AG08396 (cell line): ENCODE measurements at places on chromosomes 12 and 14.

- DNase-seq = no peak
These were observed 35.4 kb upstream of the NAP1L1 start for GRCh38 chr12:76119887-76120286.

- peak; percentile 61 for DNase-seq
These were observed 366.7 kb downstream of the BTG1 start for GRCh38 chr12:91778938-91779400.

GRCh38 chr12:128314611-128315010 is 47.6 kb downstream of the TMEM132C start:
- no peak for DNase-seq

DNA sequence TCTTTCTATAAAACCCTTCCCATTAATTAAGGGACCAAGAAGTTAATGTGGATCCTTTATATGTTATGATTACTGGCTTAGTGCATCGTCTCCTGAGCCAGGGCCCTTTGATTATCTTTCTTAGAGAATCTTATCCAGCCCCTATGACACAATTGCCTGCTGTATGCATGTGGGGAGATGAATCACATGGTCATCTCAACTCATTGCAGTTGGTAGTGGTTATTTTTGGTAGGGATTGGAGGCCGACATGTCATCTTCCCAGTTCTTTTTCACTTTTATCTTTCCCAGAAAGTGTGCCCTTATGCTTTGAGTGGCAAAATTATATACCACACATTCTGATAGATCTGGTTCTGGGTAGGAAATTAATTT is 26.0 kb downstream of the ZNF664 start:
- DNase-seq = peak; percentile 44

- DNase-seq = peak; percentile 85
These were observed 22.9 kb downstream of the VDR start for GRCh38 chr12:47881826-47882427.

DNA sequence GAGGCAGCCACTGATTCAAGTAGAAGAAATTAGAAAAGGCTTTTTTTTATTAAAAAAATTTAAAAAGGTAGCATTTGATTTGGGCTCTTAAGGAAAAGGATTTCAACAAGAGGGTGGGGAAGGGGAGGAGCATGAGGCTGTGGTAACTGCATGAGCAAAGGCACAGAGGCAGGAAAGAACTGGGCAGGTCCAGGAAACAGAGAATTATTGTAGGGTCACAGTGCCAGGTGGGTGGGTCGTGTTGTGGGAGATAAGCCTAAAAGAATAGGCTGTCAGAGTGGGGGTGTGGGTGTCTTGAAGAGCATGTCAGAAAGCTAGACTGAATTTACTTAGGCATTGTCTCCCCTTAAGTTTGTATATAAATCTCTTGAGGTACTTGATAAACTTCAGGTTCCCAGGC is 7.8 kb downstream of the LIMA1 start:
- DNase-seq = no peak

DNA sequence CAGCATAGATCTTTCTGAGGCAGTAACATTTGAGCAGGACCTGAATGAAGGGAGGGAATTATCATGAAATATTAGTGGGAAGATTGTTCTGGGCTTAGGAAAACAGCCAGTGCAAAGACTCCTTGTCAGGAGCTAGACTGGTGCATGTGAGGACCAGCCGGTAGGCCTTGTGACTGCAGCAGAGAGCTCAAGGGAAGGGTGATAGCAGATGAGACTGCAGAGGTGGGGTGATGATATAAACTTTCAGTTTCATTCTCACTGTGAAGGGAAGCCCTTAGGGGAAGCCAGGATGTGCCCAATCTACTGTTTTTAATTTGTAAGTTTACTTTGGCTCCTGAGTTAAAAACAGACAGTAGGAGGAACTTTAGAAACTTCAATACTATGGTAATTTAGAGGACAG is 12.4 kb downstream of the IL22 start:
- DNase-seq = peak; percentile 23

DNA sequence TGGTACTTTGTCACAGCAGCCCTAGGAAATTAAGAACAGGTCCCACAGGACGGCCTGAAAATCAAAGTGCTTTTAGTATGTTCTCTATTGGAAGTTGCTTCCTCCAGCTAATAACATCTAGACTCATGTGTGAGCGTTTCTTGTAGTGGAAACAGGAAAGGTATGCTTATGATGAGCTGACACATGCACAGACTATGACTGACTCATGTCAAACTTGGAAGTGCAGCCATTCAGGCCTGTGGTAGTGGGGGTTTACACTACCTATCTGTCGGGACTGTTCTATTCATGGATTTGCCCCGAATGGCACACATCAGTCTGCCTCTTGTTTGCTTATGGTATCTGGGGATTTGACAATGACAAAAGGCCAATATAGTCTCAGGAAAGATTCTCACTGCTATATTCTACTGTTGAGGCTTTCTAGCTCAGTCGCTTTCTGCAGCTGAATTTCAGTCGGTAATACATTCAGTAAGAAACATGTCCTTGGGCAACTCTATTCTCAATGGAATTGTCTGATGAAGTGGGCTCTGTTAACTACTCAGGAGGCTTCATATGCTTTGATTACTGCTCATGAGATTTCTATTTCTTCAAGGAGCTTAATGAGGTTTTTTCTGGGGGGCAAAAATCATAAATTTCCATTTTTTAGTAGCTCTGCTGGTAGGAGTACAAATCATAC is 270.3 kb upstream of the DAAM1 start:
- DNase-seq = peak; percentile 14

- no peak for DNase-seq
These were observed 13.0 kb upstream of the GNG2 start for GRCh38 chr14:51847489-51847796.

- DNase-seq = no peak
These were observed 123.7 kb upstream of the MDM1 start for GRCh38 chr12:68455691-68456345.

- DNase-seq = no peak
These were observed 1.4 kb downstream of the TOMM20L start for GRCh38 chr14:58397156-58397555.

DNA sequence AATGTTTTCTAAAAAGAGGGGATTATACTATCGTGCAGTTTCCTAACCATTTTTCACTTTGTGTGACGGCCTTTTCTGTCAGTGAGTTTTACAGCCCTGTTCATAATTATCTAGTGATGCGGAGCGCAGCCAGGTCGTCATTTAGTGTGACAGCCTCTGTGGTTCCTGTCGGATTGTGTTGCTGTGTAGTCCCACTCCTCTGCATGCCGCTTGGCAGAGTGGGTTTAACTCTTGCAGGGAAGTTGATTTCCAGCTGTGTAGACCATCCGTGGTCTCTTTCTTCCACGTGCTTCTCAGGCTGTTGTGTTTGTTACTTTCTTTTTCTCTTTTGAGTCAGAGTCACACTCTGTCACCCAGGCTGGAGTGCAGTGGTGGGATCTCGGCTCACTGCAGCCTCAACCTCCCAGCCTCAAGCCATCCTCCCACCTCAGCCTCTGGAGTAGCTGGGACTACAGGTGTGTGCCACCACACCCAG is 8.6 kb downstream of the RAN start:
- DNase-seq = no peak

DNA sequence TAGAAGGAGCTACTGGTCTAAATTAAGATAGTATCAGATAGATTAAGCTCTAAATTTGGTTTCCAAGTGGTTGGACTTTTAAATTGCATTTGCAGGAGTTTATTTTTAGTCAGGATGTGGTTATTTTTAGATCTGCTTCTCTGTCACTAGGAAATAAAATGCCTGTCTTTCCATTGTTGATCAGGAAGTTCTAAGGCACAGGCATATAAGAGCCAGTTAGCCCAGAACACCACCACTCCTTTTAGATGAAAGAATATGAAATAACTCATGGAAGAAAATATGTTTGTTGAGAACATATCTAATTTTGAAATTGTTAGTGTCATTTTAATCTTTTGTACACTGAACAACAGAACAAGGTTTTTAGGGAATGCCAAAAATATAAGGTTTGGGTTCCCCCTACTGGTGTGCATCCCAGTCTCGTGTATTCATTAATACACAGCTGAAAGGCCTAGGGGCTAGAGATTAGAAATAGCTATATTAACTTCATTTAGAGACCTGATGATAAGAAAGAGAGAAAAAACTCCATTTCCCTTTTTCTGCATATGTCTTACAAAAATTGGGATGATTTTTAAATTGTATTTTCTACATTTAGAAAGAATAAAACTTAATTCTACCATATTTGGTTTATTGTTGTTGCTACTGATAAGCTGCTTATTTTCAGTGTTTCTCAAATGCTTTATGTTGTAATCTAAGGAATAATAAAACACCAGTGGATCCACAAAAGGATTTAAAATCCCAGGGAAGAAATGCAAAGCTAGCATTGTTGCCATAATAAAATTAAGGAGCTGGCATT is 67.2 kb downstream of the RIC8B start:
- peak; percentile 44 for DNase-seq

DNA sequence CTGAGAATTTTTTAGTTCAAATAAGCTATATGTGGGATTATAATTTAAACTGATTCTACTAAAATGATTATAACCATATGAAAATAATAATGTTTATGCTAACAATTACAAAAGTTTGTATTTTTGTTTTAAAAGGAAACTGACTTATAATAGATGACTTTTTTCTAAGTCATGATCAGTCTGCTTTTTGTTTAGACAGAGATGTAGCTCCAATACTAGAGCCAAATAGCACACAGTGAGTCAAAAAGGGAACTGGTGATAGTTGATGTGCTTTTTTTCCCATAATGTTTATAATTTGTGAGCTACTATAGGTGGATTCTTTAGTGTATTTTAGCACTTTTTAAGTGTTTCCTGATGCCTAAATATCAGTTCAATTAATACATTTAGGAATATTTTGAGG is 28.3 kb downstream of the TMPO start:
- no peak for DNase-seq

- DNase-seq = no peak
These were observed 7.7 kb downstream of the CCDC184 start for GRCh38 chr12:48191096-48191495.

DNA sequence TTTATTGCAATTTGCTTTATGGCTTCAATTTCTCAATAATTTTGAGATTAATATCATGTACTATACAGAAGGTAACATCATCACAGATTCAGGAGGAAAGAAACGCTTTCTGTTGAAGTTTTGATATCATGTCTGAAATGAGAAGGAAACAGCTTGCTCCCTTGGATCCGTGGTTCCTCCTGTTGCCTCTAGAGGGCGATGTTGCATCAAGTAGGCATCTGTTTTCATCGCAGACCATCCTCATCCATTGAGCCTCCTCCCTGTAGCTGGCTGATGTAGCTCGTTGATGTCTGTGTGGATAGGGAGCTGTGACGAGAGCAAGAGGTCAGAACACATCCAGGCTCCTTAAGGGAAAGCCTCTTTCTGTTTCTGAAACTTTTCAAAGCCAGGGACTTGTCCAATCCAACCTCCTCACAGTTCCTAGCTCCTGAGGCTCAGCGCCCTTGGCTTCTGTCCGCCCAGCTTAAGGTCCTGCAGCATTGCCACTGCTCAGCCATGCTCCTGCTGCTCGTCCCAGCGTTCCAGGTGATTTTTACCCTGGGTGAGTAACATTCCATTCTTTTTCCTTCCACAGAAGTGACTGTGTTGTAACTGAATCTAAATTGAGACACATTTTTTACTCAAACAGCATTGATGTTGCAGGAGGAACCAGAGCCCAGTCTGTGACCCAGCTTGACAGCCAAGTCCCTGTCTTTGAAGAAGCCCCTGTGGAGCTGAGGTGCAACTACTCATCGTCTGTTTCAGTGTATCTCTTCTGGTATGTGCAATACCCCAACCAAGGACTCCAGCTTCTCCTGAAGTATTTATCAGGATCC is 304.8 kb upstream of the OR4E1 start:
- peak; percentile 28 for DNase-seq

- DNase-seq = no peak
These were observed 57.6 kb upstream of the MON2 start for GRCh38 chr12:62409068-62409467.

DNA sequence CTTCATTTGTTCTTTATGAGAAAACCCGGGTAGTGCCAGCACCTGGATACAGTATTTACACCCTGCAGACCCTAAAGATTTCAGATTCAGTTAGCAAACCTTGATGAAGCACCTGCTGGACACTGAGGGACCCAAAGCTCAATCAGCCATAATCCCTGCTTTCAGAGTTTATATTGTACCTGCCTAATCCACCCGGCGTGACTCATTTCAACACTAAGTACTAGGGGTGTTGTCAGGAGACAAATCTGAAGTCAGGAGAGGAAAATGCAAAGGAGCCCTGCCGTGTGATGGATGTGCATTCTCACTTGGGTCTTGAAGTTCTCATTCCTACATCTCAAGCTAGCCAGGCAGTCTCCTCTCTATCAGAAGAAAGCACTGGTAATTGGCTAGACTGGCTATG is 176.7 kb upstream of the BCL2L14 start:
- no peak for DNase-seq

DNA sequence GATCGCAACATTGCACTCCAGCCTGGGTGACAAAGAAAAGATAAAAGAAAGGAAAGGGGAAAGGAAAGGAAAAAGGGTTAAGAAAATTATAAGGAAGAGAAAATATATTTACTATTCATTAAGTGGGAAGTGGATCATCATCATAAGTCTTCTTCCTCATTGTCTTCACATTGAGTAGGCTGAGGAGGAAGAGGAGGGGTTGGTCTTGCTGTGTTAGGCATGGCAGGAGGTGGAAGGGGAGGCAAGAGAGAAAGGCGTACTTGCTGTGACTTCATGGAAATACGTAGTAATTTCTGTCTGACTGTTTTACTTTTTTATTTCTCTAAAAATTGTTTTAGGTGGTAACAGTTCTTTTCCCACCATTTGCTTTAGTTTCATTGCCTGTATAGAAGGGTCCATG is 26.2 kb downstream of the FAM177A1 start:
- no peak for DNase-seq

GRCh38 chr12:124680863-124681778 is 113.7 kb upstream of the NCOR2 start:
- peak; percentile 77 for DNase-seq

DNA sequence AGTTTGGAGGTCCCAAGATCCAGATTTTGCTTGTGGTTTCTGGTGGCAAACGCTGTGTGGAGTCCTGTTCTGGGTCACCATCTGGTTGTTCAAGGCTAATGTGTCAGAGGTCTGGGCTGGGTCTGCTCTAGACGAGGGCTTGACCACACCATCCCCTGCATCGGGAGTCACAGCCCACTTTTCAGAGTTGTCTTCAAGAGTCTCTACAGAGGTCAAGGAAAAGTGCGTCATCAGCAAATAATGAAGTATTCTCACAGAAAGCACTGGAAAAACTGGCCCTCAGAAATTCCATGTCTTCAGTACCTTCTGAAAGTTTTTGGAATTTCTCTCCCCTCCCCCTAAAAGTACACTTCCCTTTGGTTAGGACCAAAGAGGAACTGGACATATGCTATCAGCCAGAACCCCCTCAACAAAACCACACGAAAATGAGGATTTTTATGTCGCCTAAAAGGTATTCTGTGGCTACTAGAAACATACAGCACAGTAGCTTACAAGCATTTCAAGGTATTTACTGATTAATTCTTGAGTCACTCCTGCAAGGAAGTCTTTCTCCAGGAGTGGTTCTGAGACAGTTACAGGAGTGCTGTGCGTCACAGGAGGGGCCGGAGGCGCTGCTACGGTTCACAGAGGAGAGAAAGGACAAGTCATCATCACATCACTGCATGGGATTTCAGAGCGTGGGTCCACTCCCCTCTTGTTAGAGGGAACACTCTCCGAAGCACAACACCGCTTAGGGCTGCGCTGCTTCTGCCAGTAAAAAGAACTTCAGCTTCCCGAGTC is 35.4 kb downstream of the RAD52 start:
- peak; percentile 54 for DNase-seq
